Femur (tissue), 1 donor: ENCODE measurements at places on chromosomes 4 and X.
A peak's percentile ranks its signal among the peaks of the same experiment; 100 is the strongest.

DNA sequence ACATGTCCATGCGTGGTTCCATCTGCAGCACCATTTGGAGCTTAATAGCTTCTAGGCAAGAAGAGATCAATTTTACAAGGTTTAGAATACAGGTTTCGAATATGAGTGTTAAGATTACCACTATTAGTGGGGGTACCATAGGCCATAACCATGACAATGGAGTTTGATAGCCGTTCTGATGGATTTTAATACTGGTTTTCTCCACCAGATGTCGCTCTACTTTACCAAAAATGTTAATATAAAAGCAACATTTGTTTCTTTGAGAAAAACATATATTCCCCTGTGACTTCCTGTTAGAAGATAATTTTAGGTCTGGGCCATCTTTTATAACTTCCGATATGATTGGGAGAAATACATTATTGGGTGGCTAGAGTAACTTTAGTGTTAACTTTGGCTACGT is 499.7 kb upstream of the POU3F4 start:
- DNase-seq: no peak

- peak; percentile 22 for DNase-seq
These were observed 16.9 kb downstream of the CYBB start for GRCh38 chrX:37796805-37797204.

DNA sequence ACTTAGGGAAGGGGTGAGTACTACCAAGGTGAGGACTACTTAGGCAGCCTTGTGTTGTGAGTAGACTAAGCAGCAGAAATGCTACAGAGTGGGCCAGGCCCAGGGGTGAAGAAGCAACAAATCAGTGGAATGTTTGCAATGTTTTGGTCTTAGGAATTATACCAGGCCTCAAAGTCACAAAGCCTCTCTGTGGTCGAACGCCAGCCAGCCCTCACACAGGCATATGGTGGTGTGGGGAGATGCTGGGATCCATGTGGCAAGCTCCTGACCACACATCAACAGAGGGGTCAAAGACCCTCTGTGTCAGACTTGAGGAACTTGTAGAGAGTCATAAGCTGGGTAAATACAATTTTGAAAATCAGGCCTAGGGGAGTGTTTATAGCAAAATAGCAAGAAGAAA is 153.8 kb upstream of the KLF3 start:
- no peak for DNase-seq

DNA sequence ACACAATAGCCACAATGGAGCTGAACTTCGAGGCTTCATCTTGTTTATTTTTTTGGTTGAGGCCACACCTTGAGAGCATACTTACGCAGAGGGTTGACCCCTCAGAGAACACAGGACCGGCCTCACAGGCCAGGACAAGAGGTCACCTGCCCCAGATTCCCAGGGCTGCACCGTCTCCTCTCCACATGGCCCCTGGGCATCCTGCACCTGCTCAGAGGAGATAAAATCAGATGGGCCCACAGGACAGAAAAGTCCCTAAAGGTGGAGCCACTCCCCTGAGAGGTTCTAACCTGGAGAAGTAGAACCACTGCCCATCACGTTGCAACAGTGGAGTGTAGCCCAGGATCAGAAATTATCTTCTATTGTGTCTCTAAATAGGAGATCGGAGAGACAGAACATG is 1.1 kb upstream of the CLDN24 start:
- DNase-seq: no peak

GRCh38 chrX:154800478-154801210 is 4.6 kb downstream of the MPP1 start:
- DNase-seq: no peak

- DNase-seq: no peak
These were observed 120.2 kb upstream of the GPRIN3 start for GRCh38 chr4:89427782-89428181.

DNA sequence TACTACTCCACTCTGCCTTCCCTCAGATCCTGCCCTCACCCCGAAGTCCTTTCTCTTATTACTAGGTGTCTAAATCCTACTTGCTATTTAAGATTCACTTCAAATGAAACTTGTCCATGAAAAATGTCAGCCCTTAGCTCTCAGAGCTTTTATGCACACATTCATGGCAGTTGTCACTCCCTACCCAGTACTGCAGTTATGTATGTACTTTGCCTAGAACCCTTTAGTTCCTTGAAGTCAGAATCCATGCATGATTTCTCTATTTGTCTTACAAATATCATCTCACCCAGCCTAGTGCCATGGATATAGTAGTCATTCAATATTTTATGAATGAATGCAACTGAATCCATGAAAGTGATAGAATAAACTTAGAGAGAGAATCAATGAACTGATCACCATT is 3.3 kb upstream of the EPGN start:
- DNase-seq: no peak
